NCI-H1436 (cell line): ENCODE measurements at places on chromosomes 16 and 17.

DNA sequence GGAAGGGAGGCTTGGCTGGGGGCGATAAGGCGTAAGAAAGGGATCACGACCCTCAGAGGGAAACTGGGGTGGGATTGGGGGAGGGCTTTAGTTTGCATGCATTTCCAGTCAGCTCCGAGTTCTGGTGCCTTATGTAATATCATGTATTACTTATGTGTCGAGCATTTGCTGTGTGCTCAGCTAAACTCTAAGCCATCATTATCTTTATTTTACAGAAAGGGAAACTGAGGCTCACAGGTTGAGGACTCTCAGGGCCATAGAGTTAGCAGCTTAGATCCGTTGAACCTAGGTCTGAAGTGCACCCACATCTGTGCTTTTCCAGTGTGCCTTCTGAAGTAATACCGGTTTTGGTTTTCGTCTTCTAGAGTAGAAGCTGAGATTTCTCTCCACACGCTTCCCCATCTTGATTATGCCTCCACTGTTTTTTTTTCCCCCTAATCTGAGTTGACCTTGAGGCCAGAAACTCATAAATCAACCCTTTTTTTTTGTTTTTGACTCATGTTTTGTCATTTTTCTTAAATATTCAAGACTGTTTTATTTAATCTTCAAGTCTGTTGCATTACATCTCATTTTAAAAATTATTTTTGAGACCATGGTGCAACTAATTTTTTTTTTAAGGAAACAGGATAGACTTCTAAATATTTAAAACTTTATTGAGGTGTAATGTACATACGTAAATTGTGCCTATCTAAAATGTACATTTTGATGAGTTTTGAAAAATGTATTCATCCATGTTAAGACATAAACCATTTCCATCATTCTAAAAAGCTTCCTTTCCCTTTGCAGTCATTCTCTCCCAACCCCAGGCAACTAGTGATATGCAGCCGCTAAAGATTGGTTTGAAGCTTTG, 741 bp downstream of the CYB5B start:
- DNase-seq, result no peak

- DNase-seq, result no peak
These were observed 139.0 kb upstream of the ZFHX3 start for GRCh38 chr16:73186752-73187601.

DNA sequence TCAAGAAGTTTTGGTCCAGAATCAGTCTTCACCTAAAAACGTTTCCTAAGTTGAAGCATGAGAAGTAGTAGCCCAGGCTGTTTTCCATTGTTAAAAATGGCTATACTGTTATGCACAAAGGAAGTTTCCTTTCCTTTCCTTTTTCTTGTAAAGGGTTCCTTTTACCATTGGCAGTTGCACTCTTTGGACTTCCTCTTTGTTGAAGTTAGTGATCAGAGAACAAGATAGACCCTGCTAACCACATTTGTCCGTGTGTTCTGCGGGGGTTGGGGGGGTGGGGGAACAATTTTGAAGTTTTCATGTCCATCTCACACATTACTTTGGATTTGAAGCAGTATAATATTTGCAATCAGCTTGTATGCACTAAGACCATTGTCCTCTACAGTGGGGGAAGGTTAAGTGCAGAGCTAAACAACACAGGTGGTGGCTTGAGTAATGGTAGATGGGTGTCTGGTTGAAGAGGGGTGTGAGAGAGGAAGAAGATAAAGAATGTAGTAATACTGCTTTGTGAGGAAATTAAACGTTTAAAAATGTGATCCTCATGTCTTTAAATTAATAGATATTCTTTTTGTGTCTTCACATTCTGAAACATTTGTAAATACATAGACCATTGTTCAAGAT, 1.4 kb downstream of the LPCAT2 start:
- no peak for DNase-seq

GRCh38 chr16:3158026-3158509, 23.2 kb downstream of the ZNF213 start:
- no peak for DNase-seq
